ENCODE measurements at places on chromosomes 3 and 15.

- no peak for DNase-seq
Measured at GRCh38 chr3:101932326-101933068, 83.2 kb downstream of the NFKBIZ start.

DNA sequence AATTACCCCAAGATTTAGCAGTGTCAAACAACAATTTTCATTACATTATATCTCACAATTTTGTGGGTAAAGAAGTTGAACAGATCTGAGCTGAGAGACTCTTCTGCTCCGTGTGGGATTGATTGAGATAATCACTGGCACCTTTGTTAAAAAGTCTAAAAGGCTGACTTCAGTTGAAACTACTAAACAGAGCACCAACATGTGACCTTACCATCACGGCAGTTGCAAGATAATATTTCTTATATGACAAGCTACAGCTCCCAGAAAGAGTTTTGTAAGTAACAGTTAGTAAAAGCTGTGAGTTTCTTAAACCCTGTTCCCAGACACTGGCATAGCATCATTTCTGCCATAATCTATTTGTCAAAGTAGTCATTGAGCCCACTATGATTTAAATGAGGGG, 25.0 kb downstream of the CGGBP1 start:
- no peak for DNase-seq

GRCh38 chr3:16545413-16546185, 32.1 kb upstream of the RFTN1 start:
- no peak for DNase-seq

DNA sequence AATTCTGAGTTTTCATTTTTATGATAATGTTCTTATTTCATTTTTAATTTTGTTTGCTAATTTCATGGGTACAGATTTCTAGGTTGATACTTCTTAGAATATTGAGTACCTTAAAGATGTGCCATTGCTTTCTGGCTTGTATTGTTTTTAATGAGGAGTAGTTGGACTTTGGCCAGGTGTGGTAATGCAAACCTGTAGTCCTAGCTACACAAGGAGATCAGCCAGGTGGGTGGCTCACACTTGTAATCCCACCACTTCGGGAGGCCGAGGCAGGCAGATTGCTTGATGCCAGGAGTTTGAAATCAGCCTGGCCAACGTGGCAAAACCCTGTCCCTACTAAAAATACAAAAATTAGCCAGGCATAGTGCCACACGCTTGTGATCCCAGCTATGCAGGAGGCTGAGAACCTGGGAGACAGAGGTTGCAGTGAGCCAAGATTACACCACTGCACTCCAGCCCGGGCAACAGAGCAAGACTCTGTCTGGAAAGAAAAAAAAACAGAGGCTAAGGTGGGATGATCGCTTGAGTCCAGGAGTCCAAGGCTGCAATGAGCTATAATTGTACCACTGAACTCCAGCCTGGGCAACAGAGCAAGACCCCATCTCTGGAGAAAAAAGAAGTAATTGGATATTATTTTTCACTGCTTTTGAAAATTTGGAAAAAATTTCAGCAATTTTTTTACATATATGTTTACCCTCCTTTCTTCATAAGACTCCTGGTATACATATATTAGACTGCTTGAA, 198.0 kb downstream of the ALCAM start:
- DNase-seq = no peak

DNA sequence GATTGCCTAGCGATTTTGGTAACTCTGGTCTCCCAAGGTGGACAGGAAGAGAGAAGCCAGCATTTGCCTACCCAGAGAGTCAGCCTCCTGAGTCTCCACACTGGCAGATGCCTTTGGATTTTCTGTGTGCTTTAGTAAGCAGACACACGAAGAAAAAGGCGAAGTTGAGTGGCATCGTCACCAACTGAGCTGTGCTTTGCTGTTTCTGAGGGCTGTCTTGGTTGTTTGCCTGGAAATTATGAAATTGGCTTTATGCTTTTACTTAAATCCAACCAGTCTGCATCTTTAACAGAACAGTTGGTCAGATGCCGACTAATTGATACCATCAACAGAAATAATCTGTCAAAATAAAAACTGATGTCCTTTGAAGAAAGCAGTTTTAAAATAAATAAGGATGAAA, 56.0 kb downstream of the CACNA2D3 start:
- no peak for DNase-seq

GRCh38 chr3:111907151-111907550, 48.1 kb downstream of the PHLDB2 start:
- no peak for DNase-seq

GRCh38 chr15:40914486-40914885, 14.7 kb upstream of the DLL4 start:
- DNase-seq = no peak

GRCh38 chr15:92670621-92671020, 15.0 kb upstream of the FAM174B start:
- no peak for DNase-seq

DNA sequence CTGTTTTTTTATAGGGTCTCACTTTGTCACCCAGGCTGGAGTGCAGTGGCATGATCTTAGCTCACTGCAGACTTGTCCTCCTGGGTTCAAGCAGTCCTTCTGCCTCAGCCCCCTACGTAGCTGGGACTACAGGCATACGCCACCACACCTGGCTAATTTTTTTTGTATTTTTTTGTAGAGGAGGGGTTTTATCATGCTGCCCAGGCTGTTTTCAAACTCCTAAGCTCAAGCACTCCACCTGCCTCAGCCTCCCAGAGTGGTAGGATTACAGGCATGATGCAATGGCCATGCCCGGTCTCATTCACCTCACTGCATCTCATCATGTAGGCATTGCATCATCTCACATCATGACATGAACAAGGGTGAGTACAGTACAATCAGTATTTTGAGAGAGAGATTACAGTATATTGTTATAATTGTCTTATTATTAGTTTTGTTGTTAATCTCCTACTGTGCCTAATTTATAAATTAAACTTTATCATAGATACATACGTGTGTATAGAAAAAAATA, 74.3 kb upstream of the EOMES start:
- no peak for DNase-seq

GRCh38 chr3:42680806-42681205, 4.5 kb upstream of the KLHL40 start:
- DNase-seq = no peak

DNA sequence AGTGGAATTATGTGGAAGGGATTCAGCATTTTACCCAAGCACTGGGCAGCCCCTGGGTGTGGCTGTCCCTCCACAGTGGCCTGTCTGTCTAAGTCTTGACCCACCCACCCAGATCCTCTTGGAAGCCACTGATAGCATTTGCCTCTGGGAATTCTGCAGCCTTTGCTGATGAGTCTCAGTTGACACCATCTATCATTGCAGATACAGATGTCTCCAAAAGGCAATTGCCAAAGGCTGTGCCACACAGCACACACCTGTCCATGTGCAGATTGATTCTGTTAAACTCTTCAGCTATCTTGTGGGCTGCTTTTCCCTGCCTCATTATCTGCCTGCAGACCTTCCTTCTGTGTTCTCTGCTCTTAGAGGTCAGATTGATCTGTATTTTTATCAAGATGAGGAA, 18.1 kb downstream of the CX3CR1 start:
- no peak for DNase-seq

- DNase-seq = no peak
Measured at GRCh38 chr3:31777092-31777491, 204.0 kb downstream of the OSBPL10 start.

- DNase-seq = no peak
Measured at GRCh38 chr3:55579496-55579895, 92.4 kb upstream of the WNT5A start.

DNA sequence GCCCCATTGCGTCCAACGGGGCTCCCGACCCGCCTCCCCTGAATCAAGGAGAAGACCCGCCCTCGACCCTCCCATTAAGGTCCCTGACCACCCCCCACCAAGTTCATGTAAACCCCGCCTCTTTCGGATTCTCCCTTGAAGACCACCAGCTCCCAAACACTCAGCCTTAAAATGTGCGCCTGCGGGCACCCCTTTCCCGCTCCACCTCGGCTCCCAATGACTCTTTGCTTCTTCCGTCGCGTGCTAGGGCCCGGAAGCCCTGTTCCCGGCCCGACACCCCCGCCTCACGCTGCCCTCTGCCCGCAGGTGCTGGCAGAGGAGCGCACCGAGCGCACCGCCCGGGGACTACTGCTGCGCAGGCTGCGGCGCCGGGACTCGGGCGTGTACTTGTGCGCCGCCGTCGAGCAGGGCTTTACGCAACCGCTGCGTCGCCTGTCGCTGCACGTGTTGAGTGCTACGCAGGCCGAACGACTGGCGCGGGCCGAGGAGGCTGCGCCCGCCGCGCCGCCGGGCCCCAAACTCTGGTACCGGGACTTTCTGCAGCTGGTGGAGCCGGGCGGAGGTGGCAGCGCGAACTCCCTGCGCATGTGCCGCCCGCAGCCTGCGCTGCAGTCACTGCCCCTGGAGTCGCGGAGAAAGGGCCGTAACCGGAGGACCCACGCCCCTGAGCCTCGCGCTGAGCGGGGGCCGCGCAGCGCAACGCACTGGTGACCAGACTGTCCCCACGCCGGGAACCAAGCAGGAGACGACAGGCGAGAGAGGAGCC, 2.7 kb upstream of the LSMEM2 start:
- DNase-seq = no peak

GRCh38 chr15:38263996-38264395, 11.4 kb downstream of the SPRED1 start:
- no peak for DNase-seq

GRCh38 chr3:112056451-112056929, 22.0 kb downstream of the TMPRSS7 start:
- no peak for DNase-seq

GRCh38 chr3:72161881-72162595, 377.1 kb upstream of the PROK2 start:
- no peak for DNase-seq

- DNase-seq = no peak
Measured at GRCh38 chr3:70824773-70825172, 512.3 kb upstream of the MDFIC2 start.

GRCh38 chr3:190345027-190345821, 23.0 kb upstream of the CLDN1 start:
- DNase-seq = no peak

- peak; percentile 80 for DNase-seq
Measured at GRCh38 chr3:25448750-25449692, 21.0 kb downstream of the RARB start.

GRCh38 chr15:27656296-27656987, 442.7 kb downstream of the OCA2 start:
- no peak for DNase-seq

- DNase-seq = peak; percentile 69
Measured at GRCh38 chr3:195895861-195896360, 12.4 kb downstream of the TNK2 start.

GRCh38 chr15:70212963-70213315, 115.2 kb upstream of the TLE3 start:
- no peak for DNase-seq

DNA sequence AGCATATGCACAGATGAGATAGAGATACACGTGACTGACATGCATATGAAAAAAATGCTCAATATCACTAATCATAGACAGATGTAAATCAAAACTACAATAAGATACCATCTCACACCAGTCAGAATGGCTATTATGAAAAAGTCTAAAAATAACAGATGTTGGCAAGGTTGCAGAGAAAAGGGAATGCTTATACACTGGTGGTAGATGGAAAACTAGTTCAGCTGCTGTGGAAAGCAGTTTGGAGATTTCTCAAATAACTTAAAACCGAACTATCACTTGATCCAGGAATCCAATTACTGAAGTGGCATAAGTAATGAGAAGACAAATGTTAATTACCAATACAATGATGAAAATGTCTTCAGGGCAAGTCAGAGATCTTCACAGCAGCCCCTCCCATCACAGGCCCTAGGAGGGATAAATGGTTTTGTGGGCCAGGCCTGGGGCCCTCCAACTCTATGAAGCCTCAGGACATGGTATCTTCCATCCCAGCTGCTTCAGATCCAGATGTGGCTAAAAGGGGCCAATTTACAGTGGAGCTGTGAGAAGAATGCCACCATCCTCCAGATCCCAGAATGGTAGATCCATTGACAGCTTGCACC, 71.4 kb upstream of the PLSCR4 start:
- DNase-seq = no peak

- DNase-seq = no peak
Measured at GRCh38 chr3:12442654-12443501, 41.4 kb upstream of the TSEN2 start.

DNA sequence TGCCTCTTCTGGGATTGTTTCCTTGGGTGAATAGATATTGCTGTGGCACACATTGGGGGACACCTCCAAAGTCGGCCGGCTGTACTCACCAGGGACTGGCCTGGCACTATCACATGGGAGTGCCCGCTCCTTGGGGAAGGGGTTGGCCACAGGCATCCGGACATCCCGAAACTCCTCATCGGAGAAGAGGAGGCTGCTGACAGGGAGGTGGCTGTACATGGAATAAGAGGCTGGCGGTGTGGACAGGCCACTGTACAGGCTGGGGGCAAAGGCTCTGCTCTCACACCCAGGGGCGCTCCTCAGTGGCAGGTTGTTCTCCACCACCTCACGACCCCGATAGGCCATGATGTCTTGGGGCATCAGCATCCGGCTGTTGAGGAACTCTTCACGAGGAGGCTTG, 15.7 kb downstream of the BCL6 start:
- no peak for DNase-seq

GRCh38 chr3:196686436-196686835, 25.6 kb downstream of the CEP19 start:
- no peak for DNase-seq

GRCh38 chr3:188309437-188310269, 155.7 kb downstream of the LPP start:
- no peak for DNase-seq

GRCh38 chr3:59877263-59878037, 827.6 kb upstream of the CFAP20DC start:
- DNase-seq = no peak

DNA sequence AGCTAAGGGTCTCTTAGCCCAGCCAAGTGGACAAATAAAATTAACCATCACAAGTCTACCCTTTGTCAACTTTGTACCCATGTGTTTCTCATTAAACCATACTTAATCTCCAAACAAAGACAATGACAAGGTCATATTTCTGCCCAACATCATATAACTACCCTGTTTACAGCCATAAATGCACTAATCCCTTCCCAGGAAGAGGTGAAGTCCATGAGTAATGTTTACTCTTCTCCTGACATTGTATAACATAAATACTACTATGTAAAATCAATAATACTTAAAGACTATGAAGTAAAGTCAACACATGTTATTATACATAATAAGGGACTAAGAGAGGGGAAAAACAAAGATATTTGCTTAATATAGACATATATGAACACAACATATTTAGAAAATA, 38.5 kb upstream of the FAN1 start:
- no peak for DNase-seq
